ENCODE measurements at places on chromosomes 6 and 20.

GRCh38 chr6:116010790-116011401, 49.8 kb downstream of the FRK start:
- peak; percentile 86 for DNase-seq
- peaks cover 22% of the 10 kb centered on the region for H3K4me1 ChIP-seq

- no peak overlapping the region for H3K4me3 ChIP-seq
- peaks cover 11% of the 10 kb centered on the region for H3K4me1 ChIP-seq
- no peaks in the 10 kb centered on the region for H3K36me3 ChIP-seq
- H3K27ac ChIP-seq, result no peak overlapping the region
Measured at GRCh38 chr20:23143098-23143497, 57.0 kb upstream of the CD93 start.

- no peaks in the 10 kb centered on the region for H3K27me3 ChIP-seq
- no peak overlapping the region for H3K4me3 ChIP-seq
- H3K4me1 ChIP-seq, result peaks cover 21% of the 10 kb centered on the region
- peak; percentile 35 for DNase-seq
Measured at GRCh38 chr20:33914919-33915318, 78.8 kb upstream of the RALY start.

GRCh38 chr6:148681666-148682065, 65.2 kb upstream of the UST start:
- H3K27ac ChIP-seq, result no peak overlapping the region
- no peaks in the 10 kb centered on the region for H3K27me3 ChIP-seq
- no peak overlapping the region for H3K4me3 ChIP-seq
- no peaks in the 10 kb centered on the region for H3K36me3 ChIP-seq
- H3K4me1 ChIP-seq, result no peaks in the 10 kb centered on the region

DNA sequence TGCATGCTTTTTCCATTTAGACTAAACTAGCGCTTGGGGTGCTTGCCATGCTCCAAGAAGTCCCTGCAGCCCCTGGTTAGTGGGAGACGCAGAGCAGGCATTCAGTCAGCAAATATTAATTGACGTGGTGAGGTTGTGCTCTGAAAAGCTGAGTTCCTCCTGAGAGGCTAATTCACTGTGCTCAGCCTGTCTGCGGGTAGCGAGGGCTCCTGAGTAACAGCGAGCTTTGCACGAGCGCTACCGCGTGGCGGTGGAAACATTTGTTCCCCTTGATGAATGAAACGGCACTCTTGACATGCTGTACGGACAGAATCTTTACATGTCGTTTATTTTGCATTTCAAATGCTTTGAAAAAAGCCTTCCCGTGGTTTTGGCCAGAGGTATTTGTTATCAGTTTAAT, 170.6 kb upstream of the AGPAT4 start:
- DNase-seq, result no peak
- no peaks in the 10 kb centered on the region for H3K36me3 ChIP-seq
- H3K27me3 ChIP-seq, result no peaks in the 10 kb centered on the region
- H3K4me3 ChIP-seq, result no peak overlapping the region
- no peaks in the 10 kb centered on the region for H3K4me1 ChIP-seq

GRCh38 chr6:27234576-27234975, 12.9 kb upstream of the PRSS16 start:
- H3K27me3 ChIP-seq, result peaks cover 64% of the 10 kb centered on the region
- no peak overlapping the region for H3K27ac ChIP-seq
- H3K4me3 ChIP-seq, result no peak overlapping the region
- no peak for DNase-seq
- H3K4me1 ChIP-seq, result no peaks in the 10 kb centered on the region

- no peak overlapping the region for H3K4me3 ChIP-seq
- H3K27me3 ChIP-seq, result peaks cover 100% of the 10 kb centered on the region
- H3K36me3 ChIP-seq, result no peaks in the 10 kb centered on the region
- no peak overlapping the region for H3K27ac ChIP-seq
Measured at GRCh38 chr6:1615853-1616420, 6.2 kb downstream of the FOXC1 start.

GRCh38 chr6:113763876-113764275, 93.3 kb upstream of the MARCKS start:
- no peaks in the 10 kb centered on the region for H3K4me1 ChIP-seq
- no peak overlapping the region for H3K27ac ChIP-seq
- H3K4me3 ChIP-seq, result no peak overlapping the region
- no peaks in the 10 kb centered on the region for H3K27me3 ChIP-seq

All from stomach (tissue), 19 donors.